C1 segment of cervical spinal cord (tissue), 14 donors: ENCODE measurements at places on chromosomes 7 and 10.

DNA sequence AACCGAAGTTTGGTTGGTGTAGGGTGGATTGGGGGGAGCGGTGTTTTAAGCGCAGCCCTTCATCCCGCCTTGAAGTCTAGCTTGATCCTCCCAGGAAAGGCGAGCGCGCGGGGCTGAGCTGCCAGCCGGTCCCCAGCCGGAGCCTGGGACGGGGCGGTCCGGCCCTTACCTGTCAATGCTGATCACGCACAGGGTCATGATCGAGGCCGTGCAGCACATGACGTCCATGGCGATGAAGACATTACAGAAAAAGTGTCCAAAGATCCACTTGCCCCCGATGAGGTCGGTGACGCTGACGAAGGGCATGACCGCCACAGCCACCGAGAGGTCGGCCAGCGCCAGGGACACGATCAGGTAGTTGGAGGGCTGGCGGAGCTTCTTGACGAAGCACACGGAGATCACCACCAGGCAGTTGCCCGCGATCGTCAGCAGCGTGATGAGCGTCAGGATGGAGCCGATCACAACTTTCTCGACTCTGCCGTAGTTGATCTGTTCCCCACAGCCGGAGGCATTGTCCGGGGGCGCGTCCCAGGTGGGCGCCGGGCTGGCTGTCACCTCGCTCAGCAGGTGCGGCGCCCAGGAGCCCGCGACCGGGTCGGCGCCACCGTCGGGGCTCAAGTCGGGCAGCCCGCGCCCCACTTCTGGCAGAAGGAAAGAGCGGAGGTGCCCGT, 740 bp downstream of the HTR7 start:
- DNase-seq = no peak

DNA sequence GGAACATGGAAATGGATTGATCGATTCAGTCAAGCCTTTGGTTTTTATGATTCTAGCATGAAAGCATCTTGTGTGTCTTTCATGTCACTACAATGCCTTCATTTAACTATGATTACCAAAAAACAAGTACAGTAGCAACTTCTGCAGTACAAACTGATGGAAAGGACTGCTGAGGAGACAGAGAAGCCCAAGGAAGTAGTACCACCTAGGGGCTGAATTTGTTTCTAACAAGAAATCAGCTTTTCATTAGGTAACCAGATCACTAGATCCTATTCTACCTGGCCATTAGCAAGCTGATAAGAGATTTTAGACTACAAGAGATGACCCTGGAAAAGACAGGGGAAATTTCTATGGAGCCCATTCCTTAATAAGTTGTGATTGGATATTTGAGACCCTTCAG, 3.2 kb upstream of the IFIT1 start:
- no peak for DNase-seq

DNA sequence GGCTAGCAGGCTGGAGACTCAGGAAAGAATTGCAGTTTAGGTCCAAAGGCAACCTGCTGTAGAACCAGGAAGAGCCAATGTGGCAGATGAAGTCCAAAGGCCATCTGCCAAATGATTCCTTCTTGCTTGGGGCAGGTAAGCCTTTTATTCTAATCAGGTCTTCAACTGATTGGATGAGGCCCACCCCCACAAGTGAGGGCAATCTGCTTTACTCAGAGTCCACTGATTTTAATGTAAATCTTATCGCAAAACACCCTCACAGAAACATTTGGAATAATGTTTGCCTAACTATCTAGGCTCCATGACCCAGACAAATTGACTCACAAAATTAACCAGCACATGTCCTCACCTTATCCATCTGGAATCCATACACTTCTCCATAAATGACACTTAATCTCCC, 7.8 kb downstream of the GIMAP8 start:
- no peak for DNase-seq

DNA sequence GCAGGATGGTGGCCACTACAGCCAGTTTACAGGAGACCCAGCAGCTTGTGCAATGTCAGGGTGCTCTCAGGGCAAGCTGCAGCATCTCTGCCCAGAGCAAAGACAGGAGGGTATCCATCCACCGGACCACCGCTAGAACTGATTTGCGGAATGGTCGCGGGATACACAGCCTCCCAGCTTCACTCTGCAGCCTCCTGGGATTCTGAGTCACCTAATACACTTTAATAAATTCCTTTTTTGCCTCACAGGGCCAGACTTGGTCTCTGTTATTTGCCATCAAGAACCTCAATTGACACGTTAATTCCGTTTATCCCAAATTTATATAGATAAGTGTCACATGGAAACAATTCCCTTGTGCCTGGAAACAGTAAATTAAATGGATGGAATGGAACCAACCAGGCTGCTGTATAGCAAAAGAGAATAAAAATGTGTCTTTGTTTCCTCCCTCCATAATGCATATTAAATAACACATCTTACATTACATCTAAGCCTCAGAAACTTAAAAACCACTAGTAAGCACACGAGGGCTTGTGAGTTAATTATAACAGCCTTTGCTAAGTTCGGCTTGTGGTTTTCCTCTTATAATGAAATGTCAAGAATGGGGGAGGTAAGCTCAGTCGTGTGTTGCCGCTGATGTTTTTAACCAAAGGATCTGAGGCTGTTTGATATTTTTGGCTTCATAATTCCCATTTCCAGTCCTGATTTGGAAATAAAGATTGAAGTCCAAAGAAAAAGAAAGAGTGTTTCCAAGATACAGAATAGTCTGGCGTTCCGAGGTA, 52.1 kb downstream of the ADRB1 start:
- DNase-seq = no peak

- DNase-seq = no peak
Observed at GRCh38 chr7:112481833-112482670, 1.3 kb downstream of the LSMEM1 start.

DNA sequence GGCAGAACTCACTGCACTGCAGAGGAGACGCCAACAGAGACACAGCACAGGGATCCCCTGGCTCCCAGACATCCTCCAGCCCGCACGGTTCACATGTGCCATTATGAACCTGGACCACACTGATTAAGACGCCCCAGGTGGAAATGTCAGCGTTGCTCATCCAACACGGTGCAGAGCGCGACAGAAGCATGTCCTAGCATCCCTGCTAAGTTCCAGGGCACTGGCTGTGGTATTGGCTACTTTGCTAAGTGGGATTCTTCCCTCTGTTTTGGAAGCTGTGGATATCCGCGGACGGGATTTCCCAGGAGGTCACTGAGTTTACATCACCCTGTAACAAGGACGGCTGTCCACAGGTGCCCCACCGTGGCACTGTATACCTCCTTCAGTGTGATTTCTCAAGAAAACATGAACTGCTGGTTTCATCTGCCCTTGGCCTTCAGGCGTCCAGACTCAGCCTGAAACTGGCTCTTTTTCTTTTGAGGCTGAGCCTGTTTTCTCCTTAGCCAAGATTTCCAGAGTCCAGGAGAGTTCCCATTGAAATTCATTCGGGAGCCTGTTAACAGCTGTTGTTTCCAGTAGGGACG, 324.0 kb downstream of the WDR37 start:
- DNase-seq = no peak

GRCh38 chr10:327889-328852, 192.9 kb downstream of the ZMYND11 start:
- no peak for DNase-seq

GRCh38 chr7:151551820-151552219, 32.1 kb upstream of the RHEB start:
- DNase-seq = no peak

- DNase-seq = no peak
Observed at GRCh38 chr7:101718363-101719122, 89.4 kb upstream of the MYL10 start.

DNA sequence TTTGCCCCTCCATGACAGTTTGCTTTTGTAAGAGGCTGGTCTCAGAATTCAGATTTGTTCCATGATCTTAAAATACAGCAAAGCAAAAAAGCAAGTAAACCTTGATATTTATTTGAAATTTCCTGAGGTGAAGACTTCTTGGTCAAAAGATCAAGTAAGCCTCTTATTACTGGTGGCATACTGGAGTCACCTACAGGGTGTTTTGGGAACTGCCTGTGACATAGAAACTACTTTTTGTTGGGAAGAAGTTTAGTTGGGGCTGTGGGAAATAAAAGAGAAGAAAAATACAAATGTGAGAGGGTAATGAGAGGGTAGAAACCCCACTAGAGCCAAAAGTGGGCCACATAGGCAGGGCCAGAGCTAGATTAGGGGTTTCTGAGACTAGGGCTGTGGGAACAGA, 217.9 kb downstream of the OTUD1 start:
- no peak for DNase-seq

GRCh38 chr10:102682416-102682815, 31.8 kb downstream of the ARL3 start:
- DNase-seq = no peak

- no peak for DNase-seq
Observed at GRCh38 chr7:74325210-74325565, 36.0 kb downstream of the CLIP2 start.

DNA sequence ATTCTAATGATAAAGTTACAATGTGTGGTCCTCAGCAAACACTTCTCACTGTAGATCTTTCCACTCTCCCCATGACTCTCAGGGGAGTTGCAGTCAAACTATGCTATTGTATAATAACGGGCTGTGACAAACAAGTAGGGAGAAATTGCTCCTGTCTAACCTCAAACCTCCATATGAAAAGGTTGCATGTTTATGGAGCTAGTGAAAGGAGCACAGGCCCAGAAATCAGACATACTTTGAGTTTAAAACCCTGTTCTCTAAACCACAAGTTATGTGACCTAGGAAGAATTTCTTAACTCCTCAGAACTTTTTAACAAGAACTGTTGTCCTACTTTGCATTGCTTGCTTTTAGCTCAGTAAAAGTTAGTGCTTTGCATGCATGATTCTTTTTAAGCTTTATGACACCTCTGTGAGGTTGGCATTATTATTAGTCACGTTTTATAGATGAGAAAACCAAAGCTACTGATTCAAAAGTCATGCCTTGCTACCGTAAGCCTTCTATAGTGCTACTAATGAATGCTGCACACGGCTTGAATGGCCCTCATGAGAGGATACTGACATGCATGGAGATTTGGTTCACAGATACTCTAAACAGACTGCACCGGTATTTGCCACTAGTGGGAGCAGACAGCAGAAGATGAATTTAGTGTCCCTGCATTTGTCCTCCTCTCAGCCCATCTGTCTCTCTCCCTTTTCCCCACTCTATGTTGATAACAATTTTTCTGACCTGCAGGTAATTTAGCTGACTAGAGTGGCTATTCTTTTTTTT, 129.5 kb upstream of the PCGF5 start:
- no peak for DNase-seq

GRCh38 chr7:99036546-99037111, 107.3 kb downstream of the SMURF1 start:
- peak; percentile 46 for DNase-seq

- no peak for DNase-seq
Observed at GRCh38 chr7:99625321-99625720, 8.6 kb downstream of the ZSCAN25 start.

DNA sequence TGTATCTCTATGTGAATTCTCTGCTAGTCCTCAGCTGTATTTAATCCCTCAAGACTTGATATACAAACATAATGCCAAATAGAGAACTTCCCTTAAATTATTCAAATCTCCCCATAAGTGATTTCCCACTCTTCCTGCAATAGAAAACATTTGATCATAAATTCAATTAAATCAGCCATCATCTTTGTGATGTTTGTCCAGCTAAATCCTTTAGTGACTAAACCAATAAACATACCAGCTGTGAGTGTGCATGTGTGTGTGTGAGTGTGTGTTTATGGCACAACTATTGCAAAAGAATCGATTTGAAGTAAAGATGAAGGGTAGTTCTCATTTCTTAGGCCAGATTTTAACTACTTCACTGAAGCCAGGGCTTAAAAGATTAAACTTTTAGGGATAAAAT, 175.5 kb upstream of the FZD1 start:
- DNase-seq = no peak

DNA sequence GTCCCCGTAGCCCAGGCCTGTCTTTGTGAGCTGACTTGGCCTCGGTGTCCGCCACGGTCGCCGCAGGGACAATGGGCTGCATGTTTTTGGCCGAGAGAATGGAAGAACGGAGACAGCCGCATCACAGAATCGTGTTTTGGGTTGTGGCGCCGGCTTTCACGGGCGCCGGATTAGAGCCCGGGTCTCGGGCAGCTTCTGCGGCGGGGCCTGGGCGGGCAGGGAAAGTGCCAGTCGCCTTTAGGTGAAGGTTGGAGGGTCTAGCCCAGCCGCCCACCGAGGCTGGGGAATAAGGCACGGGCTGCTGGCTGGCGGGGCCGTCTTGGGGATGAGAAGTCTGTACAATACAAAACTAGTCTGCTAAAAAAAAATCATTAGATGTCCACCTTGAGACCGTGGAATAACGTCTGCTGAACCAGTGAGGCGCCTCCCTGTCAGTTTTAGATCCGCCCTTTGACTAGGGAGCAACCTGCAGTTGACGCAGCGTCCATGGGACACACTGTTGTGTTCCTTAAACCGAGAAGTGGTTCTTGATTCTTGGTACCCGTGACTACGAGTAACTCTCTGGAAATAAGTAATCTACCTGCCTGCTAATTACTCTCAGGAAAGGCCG, 577 bp downstream of the DNAJB9 start:
- DNase-seq = no peak

DNA sequence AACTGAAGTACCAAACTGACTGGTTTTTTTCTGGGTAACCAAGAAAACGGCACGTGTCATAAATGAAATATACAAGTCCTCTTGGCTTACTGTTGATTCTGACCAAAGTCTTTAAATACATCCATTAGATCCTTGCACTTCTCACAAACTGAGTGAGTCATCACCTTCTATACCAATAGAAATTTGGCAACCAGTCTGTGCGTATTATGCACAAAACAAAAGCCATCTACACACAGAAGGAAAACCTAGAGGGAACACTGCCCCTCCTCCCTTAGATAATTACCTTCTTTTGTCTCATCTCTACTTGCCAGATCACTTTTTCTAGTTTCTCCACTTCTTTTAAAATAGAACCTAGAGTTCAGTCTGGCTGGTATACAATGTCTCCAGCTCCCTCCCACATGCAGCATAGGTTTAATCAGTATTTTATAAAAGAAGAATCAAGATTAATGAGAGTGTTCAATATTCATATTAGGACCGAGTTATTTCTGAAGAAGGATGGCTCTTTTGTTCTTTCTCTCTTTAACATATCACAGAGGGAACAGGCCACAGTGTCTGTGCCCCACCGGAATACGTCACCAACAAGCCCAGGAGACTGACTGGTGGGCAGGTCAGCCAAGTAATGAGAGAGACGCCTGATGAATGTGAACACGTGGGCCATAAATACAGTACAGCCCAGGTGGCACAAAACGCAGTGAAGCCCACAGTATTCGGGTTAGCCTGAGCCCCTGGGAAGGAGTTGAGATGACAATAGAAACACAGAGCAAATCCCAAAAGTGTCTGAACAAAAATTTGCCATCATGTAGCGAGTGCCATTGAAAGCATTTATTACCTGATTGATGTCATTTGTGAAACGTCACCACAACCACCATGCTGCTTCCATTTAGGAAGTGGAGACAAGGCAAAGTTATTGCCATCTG, 91.3 kb downstream of the KIAA1549 start:
- no peak for DNase-seq

GRCh38 chr7:117173035-117173770, 149.7 kb downstream of the WNT2 start:
- no peak for DNase-seq

- DNase-seq = no peak
Observed at GRCh38 chr7:108413782-108414492, 42.3 kb downstream of the NRCAM start.
